Spleen (tissue), 13 donors: ENCODE measurements at places on chromosomes 7 and 10.
A peak's percentile ranks its signal among the peaks of the same experiment; 100 is the strongest.

DNA sequence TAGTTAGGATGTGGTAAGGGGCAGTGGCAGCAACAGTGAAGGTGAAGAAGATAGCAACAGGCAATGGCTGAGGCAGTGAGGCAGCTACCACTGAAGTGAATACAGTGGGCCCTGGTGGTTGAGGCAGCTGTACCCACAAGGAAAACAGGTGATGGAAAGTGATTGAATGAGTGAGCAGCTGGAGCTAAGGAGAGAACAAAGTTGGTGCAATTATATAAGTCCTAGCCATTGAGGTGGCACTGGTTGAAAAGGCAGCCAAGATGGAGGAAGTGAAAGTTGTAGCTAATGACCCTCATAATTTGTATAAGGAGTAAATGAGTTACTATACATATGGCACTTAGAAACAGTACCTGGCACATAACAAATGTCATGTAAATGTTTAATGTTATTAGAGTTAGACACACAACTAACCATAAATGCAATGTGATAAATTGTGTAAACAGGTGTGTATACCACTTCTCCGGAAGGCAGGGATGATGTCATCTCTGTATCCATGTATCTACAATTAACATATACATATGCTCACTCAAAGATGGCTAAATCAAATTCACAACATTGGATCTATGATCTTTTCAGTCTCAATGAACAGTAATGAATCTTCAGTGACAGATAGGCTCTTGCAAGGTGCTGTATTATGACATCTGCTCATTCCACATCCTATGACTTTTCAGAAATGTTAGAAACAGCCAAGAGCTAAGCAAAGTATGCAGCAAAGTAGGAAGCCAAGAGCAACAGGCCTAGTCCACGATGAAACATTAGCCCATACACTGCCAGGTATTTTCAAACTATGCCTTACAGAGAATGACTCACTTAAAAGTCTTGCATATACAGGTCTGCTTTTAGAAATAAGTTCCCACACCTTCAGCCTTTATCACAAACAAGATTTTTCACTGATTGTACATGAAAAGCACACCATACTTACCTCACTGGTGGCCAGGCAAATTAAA lies 10.7 kb downstream of the XPNPEP1 start:
- no peak for DNase-seq

- no peak for DNase-seq
These were observed 1.4 kb upstream of the DRGX start for GRCh38 chr10:49397036-49397999.

GRCh38 chr10:125118701-125119100 lies 41.7 kb downstream of the CTBP2 start:
- DNase-seq = peak; percentile 57

GRCh38 chr10:13987446-13987845 lies 343.3 kb downstream of the FRMD4A start:
- DNase-seq = no peak

DNA sequence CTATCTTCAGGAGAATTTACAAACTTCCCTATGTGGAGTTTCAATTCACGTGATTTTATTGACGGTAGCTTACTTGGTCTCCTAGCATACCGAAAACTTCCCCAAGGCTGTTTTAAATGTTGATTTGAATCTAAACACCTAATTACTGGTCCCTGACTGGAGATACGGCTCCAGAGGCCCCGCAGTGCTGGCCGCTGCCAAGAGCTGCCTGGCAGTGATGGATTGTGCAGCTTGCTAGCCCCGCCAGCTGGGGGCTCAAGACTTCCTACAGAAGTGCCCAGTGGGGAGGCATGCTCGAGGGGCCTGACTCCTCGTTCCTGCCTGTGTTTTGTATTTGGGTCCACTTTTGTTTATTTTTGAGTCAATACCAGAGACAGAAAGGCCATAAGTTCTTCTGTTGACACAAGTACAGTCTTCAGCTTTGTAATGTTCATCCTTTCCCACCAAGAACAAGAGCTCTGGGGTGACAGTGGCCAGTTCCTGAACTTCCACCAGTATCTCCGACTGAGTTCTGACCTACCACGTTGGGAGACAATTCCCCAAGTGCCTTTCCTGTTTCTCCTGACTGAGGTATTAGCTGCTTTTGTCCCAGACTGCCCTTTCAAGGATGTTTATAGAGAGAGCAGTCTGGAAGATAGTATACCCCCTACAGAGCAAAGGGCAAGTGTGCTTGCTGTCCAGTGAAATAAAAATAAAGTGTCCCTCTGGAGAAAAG lies 80.7 kb upstream of the CXCL12 start:
- no peak for DNase-seq

DNA sequence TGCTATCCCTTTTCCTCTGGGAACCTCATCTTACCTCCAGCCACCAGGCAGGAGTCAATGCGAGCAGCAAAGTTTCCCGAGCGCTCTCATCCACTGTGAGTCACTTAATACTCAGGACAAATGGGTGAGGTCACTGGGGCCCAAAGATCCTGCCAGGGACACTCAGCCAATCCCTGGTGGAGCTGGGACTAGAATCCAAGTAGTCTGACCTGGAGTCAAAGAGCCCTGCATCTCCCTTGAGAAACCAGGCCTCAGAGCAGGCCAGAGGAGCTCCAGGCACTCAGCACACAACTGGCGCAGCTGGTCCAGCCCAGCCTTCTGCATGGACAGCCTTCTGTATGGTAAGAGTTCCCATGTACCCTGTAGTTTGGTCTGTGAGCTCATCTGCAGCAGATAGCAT lies 142.3 kb downstream of the MAPK8 start:
- peak; percentile 58 for DNase-seq

DNA sequence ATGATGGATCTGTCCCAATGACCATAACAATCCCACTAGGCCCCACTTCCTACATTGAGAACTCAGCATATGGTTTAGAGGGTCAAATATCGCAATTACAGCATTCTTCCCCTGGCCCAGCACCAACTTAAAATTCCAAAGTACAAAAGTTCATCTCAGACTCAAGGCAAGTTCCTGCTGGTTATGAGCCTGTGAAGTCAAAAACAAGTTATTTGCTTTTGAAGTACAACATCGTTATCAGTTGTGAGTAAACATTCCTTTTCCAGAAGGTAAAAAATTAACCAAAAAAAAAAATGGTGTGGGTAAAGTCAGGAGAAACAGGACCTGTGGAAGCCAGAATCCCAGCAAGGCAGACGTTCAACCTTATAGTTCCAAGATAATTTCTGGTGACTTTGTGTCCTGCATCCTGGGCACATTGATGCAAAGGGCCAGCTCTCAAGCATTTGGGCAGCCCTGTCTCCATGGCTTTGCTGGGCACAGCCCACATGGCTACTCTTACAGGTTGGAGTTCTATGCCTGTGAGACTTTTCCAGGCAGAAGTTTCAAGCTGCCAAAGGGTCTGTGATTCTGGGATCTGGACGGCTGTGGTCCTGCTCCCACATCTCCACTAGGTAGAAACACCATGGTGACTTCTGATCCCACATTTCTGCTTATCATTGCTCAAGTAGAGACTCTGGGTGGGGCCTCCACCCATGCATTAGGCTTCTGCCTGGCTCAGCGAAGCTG lies 37.5 kb downstream of the AKR1C8 start:
- no peak for DNase-seq

DNA sequence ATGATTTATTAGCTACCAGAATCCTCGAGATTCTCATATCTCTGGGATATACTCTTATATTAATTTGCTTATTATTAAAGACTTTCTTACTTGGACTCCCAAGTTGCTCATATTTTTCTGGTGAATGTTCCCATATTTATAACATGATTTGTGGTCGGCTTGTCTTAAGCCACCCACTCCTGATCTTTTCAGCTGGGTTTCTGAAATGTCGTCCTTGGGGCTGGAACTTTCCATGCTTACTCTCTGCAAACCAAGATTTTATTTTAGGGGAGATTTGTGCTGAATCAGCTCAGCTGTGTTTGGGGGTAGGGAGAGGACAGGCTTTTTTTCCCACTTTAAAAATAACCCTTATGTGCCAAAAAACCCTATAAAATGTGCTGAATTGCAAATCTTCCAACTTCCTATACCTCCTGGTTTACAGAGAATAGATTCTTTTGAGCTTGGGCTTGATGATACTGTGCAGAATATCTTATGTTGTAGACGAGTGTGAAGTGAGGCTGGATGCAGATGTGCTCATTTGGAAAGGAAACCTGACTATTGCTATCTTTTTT lies 162.1 kb downstream of the SND1 start:
- no peak for DNase-seq

DNA sequence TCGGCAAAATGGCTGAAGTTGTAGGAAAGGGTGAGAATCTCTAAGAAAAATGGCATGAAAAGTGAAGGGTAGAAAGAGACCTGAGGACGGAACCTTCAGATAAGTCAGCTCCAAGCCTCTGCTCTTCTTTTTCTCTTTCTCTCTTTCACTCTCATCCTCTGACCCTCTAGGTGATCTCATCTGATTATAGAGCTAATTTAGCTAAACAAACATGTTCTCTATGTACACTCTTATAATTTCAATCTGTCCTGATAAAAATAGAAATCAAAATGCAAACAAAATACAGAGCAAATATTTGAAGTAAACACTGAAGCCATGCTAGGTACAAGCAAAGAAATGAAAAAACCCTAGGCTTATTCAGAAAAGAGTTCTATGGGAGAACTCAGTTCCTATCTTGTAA lies 14.4 kb upstream of the CUBN start:
- DNase-seq = no peak

- no peak for DNase-seq
These were observed 10.1 kb downstream of the SLC39A12 start for GRCh38 chr10:17961551-17962422.

GRCh38 chr7:158000160-158000559 lies 587.5 kb downstream of the PTPRN2 start:
- DNase-seq = no peak

DNA sequence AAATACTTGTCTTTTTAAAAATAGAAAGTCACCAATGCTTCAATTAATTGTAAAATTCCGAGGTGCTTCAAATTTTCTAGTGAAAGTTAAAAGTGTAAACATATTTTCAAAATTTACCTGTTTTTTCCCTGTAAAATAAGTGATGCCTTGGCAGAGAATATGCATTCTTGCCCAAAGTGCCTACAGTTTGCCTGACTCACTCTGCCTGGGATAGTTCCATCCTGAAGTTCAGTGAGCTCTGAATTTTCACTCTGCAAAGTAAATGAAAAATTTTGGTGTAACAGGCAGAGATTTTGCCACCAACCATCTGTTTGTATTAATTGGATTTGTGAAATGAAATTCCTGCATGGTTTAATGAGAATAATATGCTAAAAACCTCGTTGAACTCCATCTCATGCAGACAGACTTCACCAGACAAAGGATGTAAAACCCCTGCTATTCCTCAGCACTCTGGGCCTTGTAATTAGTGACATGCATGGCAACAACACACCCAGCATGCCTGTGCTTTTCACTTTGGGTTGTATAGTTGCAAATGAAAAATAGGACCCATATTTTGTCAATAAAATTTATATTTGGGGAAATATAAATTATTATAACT lies 117.4 kb upstream of the GNAI1 start:
- DNase-seq = no peak

DNA sequence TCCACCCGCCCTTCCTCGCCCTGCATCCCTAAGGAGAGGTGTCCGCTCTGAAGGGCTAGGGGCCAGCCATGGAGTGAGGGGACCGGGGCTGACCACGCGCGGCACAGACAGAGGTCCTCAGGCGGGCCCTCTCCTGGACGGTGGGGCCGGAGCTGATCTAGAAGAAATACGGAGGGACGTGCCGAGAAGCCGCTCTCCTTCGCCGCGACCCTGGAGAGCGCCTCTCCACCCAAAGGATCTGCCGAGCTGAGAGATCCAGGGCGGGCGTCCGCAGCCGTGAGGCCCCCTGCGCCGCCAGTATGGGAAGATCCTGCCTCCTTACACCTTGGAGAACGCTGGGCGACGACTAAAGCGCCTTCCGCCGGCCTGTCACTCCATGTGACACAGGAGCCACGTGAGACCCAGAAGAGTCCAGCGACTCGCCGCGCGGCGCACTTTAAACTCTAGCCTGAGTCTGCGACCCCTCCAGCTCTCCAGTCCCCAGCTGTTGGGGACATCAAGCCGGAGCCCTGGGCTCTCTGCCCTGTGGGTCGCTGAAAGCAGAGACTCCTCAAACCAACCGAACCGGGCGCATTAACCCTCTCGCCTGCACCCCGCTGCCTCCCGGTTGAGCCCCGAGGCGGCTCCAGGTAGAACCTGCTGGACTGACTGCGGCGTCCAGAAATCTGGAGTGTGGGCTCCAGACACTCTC lies 1.5 kb upstream of the SFMBT2 start:
- DNase-seq = peak; percentile 84

- no peak for DNase-seq
These were observed 155.2 kb downstream of the MAGI2 start for GRCh38 chr7:79298145-79298760.

DNA sequence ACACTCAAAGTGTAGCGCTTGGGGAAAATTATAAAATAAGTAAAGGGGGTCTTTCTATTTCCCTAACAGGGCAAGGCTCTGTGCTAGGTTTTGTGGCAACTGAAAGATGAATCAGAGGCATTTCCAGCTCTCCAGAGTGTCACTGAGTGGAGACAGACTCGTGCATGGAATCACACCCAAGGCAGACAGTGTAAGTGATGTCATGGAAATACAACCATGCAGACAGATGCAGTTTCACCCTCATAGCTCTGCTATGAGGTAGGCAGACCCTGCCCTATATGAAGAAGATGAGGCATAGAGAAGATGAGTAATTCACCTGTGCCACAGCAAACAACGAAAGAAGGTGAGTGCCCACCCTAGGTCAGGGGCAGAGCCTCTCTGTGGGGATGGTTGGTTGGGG lies 57.2 kb upstream of the PITRM1 start:
- DNase-seq = no peak

GRCh38 chr7:35894721-35895120 lies 93.9 kb downstream of the SEPTIN7 start:
- DNase-seq = no peak

DNA sequence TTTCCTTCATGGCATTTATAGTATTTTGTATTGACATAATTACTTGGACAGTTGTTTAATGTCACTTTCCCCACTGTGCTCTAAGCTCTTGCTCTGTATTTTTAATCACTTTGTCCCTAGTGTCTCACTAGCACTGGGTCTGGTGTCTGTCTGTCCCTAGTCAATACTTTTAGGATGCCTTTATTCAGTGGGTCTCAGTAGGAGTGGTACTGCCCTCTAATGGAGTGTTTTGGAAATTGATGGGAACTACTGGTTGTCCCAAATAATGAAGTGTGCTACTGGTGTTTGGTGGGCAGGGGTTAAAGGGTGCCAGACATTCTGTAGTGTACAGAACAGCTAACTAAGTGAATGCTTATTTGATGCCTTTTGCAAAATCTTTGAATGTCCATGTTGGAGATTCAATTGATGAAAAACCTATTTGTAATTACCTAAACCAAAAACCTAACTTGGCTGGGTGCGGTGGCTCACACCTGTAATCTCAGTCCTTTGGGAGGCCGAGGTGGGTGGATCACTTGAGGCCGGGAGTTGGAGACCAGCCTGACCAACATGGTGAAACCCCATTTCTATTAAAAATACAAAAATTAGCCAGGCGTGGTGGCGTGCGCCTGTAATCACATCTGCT lies 33.3 kb downstream of the CDK14 start:
- DNase-seq = no peak

GRCh38 chr10:127310923-127311322 lies 114.5 kb upstream of the INSYN2A start:
- no peak for DNase-seq

DNA sequence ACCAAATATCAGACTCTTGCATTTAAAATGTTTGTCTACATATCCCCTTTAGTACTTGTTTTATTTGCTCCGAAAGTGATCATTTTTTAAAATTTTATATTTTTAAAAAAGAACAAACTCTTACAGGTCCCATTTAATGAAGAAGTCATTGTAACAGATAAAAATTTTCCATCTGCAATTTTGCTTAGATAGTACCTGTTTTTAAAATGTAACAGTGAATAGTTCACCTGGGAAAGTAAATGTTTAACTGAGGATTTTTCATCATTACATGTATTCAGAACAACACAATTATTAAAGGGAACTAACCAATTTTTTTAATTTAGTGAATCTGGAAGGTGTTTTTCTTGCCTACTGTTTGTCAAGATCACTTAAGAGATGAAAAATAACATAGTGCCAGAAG lies 1099.5 kb upstream of the PHF14 start:
- no peak for DNase-seq
